ENCODE measurements at places on chromosomes 3 and 15.

- peak; percentile 2 for DNase-seq
Measured at GRCh38 chr3:187616307-187616972, 53.8 kb downstream of the SST start.

- DNase-seq, result peak; percentile 52
Measured at GRCh38 chr3:43691120-43691995, 620 bp downstream of the ABHD5 start.

GRCh38 chr15:26376243-26376642, 396.6 kb downstream of the GABRB3 start:
- no peak for DNase-seq

DNA sequence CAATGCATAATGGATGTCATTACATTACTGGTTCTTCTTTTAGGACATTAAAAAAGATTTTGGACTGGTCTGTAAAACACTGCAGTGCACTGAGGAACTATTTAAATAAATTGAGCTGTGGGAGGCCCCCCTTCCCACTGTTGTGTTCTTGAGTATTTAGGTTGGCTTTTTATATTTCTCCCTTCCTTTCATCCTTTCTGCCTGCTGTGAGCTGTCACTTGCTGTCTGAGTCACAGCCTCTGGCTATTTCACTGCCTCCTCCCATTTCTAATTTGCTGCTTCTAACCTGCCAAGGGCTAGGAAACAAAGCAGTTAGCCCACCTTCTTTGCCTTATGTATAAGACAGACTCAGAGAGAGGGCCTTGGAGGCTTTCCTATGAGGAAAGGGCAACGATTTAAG, 89.0 kb upstream of the FNDC3B start:
- no peak for DNase-seq

GRCh38 chr3:24088782-24089181, 143.7 kb downstream of the NR1D2 start:
- DNase-seq, result no peak

DNA sequence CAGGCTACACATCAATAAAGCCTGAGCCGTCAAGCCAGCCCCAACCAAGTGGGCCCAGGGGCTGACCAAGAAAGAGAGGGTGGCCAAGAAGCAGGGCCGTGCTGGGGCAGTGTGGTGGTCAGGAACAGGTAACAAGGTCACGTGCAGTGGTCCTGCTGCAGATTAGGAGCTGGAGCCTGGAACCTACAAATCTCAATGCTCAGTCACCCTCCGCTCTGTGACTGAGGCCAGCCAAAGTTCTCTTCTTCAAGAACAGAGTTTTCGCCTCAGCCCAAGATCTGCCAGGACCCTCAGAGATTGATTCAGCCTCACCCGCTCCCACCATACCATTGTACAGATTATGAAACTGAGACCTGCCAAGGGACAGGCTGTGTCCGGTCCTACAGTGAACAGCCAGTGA, 26.9 kb downstream of the GRAMD2A start:
- no peak for DNase-seq

DNA sequence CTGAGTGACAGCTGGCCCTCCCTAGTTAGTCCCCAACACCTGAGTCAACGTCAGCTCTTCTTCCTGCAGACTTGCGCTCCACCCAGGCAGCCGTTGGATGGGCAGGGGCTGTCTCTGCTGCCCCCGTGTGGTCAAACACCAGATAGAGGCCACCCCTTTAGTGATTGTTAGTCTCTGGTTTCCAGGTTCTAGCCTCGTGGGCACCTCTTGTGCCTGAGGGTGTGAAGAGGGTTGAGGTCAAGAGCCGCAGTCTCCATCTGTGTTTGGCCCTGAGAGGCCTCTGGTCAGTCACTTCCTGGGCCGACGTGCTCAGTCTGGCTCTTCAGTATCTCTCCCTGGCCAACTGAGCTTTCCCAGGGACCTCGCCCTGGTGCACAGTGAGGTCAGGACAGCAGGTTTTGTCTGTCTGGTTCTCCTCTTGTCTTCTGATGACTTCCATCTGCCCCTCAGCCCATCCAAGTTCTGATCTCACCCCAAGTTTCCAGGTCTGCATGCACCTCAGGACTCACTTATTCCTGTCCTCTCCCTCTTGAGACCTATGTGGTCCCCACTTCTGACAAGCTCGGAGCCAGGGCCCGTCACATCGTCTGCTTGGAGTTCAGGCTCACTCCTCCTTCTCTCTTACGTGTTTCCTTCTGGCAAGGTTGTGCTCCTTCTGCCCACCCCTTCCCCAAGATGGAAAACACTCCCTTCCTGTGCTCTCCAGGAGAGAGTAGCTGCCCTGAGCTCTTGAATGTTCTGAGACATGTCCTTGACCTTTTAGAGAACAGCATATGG, 20.9 kb downstream of the CD276 start:
- DNase-seq, result peak; percentile 58

- DNase-seq, result no peak
Measured at GRCh38 chr3:190446573-190447279, 3.0 kb downstream of the TMEM207 start.

DNA sequence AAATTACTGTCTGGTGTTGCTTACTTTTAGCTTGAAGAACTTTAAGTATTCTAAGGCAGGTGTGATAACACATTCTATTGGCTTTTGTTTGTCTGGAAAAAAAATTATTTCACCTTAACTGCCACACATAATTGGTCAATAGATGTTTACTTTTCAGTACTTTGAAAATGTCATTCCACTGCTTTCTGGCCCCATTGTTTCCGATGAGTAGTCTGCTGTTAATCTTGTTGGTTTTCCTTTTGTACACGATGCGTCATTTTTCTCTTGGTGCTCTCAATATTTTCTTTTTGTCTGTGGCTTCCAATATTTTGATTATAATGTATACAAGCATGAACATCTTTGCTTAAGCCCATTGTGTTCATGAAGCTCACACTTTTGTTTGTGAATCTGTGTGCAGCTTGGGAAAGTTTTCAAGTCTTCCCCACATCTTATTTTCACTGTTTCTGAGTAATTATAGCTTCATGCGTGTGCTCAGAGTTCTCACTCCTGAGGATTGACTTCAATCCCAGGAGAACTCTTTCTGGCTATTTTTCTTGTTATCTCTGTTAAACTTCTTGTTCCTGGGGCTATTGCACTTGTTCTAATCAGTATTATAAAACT, 664.7 kb downstream of the IGSF11 start:
- no peak for DNase-seq

DNA sequence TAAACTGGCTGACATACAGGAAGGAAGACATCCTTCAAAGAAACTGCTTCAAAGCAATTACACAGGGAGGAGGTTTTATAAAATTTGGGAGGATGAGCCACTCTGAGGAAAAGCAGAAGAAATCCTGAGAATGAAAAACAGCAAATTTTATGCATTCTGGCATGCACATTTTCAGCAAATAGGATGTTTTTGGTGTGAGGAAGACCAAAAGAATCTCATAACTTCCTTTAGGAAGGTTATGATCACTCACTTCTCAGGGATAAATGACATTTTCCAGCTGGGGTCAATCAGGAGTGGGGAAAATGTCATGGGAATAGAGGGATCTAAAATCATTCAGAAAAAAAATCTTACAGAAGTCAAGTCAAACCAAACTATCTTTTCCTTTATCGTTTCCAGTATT, 371.7 kb upstream of the CNTN6 start:
- no peak for DNase-seq

GRCh38 chr15:93830221-93831080, 400.9 kb upstream of the MCTP2 start:
- DNase-seq, result no peak

DNA sequence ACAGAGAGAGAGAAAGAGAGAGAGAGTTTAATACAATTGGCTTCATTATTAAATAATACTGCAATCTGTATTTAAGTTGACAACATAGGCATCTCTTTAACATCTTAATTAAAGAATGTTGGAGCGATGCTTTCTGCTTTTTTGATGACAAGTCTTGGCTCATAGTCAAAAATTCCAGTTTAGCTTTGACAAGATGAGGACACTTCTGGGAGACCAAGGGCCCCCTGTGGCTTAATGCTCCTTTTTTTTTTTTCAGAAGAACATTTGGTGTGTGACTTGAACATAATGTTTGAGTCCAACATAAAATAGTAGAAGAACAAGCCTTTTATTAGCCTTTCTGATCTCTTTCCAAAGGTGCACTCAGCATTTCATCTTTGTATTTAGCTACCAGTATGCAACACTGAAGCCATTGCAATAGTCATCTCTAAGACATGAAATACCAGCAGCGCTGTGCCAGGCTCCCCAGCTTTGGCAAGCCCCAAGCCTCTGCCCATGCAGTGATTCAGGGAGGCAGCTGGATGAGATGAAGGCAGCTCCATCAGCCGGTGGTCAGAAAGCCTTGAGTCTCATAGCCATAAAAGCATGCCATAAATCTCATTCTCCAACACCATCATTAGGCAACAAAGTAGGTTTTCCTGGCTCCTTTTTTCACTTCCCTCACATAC, 349.4 kb upstream of the SEMA6D start:
- no peak for DNase-seq

GRCh38 chr3:124995460-124995994, 60.3 kb downstream of the HEG1 start:
- peak; percentile 77 for DNase-seq

DNA sequence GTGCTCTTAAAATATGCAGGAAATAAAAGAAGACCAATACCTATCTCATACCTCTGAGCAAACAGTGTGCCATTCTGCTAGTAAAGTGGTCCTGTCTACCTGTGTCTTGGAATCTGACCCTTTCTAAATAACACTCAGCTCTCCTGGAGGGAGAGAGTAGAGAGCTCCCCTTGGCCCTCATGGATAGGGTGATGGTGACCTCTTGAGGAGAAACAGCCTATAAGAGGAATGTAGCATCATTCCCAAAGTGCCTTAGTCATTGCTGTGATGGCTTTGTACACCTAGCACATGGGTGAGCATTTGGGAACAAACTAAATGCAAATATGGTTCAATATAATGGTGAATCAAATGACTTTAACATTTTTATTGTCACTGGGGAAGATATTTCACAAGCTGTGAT, 10.0 kb downstream of the SNTN start:
- DNase-seq, result no peak

- no peak for DNase-seq
Measured at GRCh38 chr3:72427624-72428023, 420.6 kb downstream of the SHQ1 start.

DNA sequence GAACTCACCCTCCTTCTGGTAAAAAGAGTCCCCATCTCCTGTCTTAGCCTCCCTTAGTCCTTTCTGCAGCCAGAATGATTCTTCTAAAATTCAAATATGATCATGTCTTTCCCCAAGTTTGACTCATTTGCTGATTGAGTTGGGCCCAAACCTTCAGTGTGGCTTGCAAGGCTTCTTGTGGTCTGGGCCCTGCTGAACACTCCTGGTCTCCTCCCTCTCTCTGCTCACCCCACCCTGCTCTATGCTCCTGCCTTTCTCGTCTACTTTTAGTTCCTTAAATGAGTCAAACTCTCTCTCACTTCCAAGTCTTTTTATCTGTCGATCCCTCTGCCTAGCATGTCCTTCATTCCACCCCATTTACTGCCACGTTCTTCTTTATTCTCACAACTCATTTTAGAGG, 72.6 kb downstream of the CCR1 start:
- DNase-seq, result no peak

- DNase-seq, result no peak
Measured at GRCh38 chr15:98889930-98890695, 117.5 kb downstream of the PGPEP1L start.

DNA sequence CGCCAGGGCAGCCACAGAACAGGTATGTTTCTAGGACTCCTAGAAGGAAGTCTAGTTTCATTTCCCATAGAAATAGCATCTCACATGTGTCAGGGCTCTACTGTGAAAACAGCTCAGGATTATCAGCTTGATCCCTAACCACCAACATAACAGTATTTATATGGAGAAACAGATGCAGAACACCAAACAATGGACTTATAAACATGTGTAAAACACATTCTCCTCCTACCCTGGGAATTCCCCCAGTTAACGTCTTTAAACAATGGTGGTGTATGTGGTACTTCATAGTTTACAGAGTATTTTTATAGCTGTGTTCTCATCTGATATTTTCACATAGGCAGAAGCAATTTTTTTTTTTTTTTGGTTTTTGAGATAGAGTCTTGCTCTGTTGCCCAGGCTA, 9.7 kb downstream of the TNFSF10 start:
- DNase-seq, result no peak

DNA sequence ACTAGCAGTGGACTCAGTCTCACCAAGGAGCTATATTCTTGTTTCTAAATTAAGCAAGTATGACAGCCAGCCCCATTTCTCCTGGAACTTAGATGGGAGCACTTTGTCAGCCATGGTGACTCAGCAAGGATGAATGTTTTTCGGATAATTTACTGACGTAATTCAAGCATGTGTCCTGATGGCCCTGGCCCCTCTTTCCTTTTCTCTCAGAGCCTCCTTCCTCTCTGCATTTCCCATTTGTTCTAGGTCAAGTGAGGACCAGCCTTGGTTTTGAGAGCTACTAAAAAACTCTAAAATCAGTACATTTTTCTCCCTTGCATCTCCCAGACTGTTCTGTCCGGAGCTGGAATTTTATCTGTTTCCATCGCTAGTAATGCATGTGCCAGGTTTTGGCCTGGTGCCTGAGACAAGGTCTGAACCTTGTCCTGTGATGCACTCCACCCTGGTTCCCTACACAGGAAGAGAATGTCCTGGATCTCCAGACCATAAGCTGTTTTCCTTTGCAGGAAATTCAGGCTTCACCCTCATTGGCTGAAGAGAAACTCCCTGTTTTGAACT, 256.6 kb upstream of the ROPN1 start:
- peak; percentile 22 for DNase-seq

DNA sequence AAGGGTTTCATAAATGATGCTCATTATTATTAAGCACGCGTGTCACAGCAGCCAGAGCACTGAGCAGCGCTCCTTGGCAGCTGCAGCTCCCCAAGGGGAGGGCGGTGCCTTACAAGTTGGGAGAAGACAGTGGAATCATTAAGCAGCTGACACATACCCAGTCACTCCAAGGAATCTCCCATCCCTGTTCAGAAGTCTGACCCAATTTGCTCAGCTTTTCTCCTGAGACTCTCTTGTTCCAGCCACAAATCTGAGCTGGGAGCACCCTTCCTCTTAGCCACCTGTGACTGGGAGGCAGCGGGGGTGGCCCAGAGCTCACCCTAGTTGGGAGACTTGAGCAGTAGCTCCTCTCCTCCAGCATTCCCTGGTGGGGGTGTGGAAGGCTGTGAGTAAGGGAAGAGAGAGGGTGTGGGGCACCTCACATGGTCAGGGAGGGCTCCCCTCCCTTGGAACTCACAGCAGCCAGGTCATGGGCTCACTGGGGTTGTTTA, 64.3 kb downstream of the DUT start:
- DNase-seq, result no peak

- no peak for DNase-seq
Measured at GRCh38 chr3:37945807-37946530, 44.6 kb upstream of the VILL start.

DNA sequence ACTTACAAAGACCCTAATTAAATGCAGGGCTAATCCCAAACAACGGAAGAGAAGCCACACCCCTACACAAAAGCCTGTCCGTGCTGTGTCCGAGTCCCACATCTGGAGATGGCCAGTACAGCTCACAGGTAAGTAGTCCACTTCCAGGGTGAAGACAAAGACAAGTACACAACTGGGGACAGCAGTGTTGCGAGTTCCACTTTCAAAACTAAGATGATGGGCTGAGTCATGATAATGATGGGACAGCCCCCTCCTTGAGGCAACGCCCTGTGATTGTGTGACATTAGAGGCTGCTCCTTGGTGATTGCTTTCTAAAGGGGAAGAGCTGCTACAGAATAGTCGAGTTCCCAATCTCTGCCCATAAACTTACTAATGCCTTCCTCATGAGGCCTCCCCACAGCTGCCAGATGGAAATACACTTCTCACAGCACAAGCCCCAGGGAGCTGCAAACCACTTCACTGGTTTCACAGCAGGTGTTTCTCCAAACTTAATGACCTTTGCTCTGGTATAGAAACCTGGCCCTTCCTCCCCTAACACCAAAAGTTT, 27.6 kb downstream of the RFT1 start:
- no peak for DNase-seq

- DNase-seq, result no peak
Measured at GRCh38 chr15:97683831-97684230, 276.7 kb upstream of the ARRDC4 start.
